ENCODE measurements at places on chromosomes 16 and 17.

GRCh38 chr17:44956998-44957981 lies 9.7 kb upstream of the KIF18B start:
- DNase-seq = no peak

GRCh38 chr17:33686171-33686570 lies 393.1 kb upstream of the ASIC2 start:
- no peak for DNase-seq

DNA sequence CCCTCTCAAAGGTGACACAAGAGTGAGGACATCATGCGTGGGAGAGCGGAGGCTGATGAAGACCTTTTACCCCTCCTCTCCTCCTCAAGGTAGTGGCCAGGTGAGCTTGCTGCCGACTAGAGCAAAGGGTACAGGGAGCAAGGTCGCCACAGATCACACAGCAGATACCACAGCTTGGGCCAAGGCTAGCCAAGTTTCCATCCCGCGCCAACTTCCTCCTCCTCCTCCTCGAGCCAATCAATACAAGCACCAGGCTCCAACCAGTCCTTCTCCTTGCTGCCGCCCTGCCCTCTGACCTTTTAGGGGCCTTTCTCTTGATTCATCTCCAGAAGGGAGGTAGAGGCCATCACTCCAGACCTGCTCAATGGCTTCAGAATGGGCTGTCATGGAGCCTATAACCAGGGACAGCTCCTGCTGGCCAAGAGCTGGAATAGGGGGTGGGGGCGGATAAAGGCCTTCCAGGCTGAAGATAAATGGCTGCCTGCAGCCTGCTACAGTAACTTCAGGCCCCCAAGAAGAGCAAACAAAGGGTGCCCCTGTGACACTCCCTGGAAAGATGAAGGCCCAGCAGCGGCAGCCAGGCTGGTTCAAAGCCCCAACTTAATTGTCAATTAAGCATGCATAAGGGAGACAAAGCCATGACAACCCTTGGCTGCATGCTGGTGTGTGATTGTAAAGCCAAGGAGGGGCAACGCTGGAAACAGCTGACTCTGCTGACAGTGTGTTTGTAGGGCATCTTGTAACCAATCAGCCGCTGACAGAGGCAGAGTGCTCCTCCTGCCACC lies 17.8 kb downstream of the HNF1B start:
- no peak for DNase-seq

- peak; percentile 69 for DNase-seq
Observed at GRCh38 chr17:66715745-66716156, 119.2 kb upstream of the CACNG5 start.
